ENCODE measurements at places on chromosomes 5 and 9.

GRCh38 chr5:157463621-157464518, 3.9 kb downstream of the NIPAL4 start:
- peak overlapping the region; percentile 34 for H3K4me3 ChIP-seq
- peak overlapping the region; percentile 84 for H3K27ac ChIP-seq
- no peaks in the 10 kb centered on the region for H3K36me3 ChIP-seq

GRCh38 chr5:110096419-110096818, 406.7 kb downstream of the MAN2A1 start:
- no peak overlapping the region for H3K4me3 ChIP-seq
- peaks cover 5% of the 10 kb centered on the region for H3K4me1 ChIP-seq
- H3K27me3 ChIP-seq: no peaks in the 10 kb centered on the region
- H3K27ac ChIP-seq: no peak overlapping the region
- no peaks in the 10 kb centered on the region for H3K36me3 ChIP-seq
- no peak for DNase-seq

GRCh38 chr9:119905724-119906123, 536.5 kb upstream of the BRINP1 start:
- no peaks in the 10 kb centered on the region for H3K27me3 ChIP-seq
- no peak overlapping the region for H3K27ac ChIP-seq
- H3K4me3 ChIP-seq: no peak overlapping the region
- no peak for DNase-seq

- H3K27ac ChIP-seq: peak overlapping the region; percentile 12
- H3K4me1 ChIP-seq: peaks cover 28% of the 10 kb centered on the region
- no peak overlapping the region for H3K4me3 ChIP-seq
- peaks cover 10% of the 10 kb centered on the region for H3K36me3 ChIP-seq
- H3K27me3 ChIP-seq: no peaks in the 10 kb centered on the region
- DNase-seq: peak; percentile 40
Observed at GRCh38 chr5:76556511-76557221, 66.5 kb downstream of the F2RL2 start.

- peak overlapping the region; percentile 99 for H3K4me3 ChIP-seq
- peaks cover 3% of the 10 kb centered on the region for H3K27me3 ChIP-seq
- peaks cover 10% of the 10 kb centered on the region for H3K36me3 ChIP-seq
- H3K27ac ChIP-seq: no peak overlapping the region
Observed at GRCh38 chr5:140109759-140110645, 3.9 kb upstream of the PURA start.

Data from activated CD4-positive, alpha-beta T cell treated with anti-CD3 and anti-CD28 coated beads for 36 hours (primary cell).